Heart right ventricle (tissue), 16 donors: ENCODE measurements at places on chromosomes 2 and 18. TPM values are rescaled to one million over a fixed set of nuclear protein-coding genes. Genes with fewer than 3 reads are reported as not detected.

GRCh38 chr2:240687045-240687740 lies 4.5 kb upstream of the AQP12A start:
- no peak for DNase-seq

DNA sequence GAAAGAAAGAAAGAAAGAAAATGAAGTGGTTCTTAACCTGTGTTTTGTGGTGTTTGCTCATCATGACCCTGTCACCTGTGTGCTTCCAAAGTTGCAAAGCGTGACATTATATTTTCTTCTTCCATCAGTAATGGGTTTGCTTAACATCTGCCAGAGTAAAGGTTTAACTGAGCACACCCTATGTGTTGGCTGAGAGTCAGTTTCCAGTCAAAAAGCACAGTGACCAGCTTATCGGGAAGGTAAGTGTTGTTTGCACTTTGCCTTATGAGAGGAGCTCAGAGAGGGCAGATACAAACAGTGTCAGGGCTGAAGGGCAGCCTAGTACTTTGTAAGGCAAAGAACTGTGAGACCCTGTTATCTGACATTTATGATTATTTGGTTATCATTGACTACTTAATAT lies 406.2 kb upstream of the CWC22 start:
- DNase-seq, result no peak

- DNase-seq, result no peak
These were observed 33.1 kb downstream of the EMILIN2 start for GRCh38 chr18:2879889-2880288.

The FAP gene
- polyA plus RNA-seq, result 0.77 TPM

GRCh38 chr18:78330766-78331165 lies 648.9 kb upstream of the SALL3 start:
- no peak for DNase-seq

The CNDP1 gene
- not detected for polyA plus RNA-seq

- no peak for DNase-seq
These were observed 54.5 kb downstream of the ACVR1 start for GRCh38 chr2:157821519-157822131.

DNA sequence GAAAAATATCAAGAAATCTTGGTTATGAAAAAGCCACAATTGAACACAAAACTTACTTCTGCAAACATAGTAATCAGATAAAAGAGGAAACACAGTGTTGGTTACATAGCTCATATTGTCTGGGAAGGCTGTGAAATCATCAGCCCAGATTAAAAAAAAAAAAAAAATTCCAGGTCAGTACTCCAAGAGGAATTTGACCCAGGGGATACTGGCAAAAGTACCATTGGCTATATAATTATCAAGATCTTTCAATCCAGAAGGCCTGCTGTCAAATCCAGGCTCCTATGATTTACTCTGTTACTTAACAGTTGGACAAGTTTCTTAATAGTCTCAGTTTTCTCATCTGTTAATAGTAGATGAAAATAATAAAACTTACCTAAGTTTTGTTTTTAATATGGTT lies 12.9 kb upstream of the IKZF2 start:
- no peak for DNase-seq
